ENCODE measurements at places on chromosomes 5 and 9.

DNA sequence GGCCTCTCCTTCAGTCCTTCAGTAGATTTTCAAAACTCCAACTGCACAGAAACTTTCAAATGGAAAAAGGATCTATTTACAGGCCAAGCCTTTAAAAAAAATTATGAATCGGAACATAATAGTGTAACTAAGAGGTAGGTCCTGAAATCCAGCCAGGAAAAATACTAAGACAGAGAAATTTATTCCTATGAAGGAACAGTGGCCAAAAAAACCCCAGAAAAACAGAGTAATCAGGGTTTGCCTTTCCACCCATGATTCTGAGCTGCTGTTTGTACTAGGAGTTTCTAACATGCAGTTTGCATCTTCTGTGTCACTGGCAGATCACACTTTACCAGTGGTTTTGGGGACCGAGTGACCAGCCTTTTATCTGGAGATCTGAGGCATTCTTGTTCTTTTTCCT, 93.1 kb upstream of the TMED7 start:
- DNase-seq: no peak

DNA sequence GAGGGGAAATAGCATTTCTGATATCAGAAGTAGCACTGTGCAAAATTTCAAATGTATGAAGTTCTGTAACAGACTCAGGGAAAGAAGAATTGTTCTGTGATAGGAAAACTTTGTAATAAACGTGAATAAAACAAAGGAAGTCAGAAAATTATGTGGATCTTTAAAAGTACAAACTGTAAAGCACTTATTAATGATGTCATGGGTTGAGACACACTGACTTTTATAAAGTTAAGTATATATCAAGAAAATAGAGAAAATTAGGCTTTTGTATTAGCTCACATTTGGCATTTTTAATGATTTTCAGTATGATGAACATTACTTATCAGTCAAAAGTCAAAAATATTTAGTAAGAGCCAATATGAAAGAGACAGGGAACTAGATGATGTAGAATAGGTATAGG, 1081.7 kb upstream of the EDIL3 start:
- DNase-seq: no peak

GRCh38 chr9:11537566-11537965, 924.8 kb upstream of the PTPRD start:
- no peak for DNase-seq

- DNase-seq: peak; percentile 65
These were observed 439.5 kb upstream of the CD180 start for GRCh38 chr5:67636091-67636490.

- DNase-seq: no peak
These were observed 12.9 kb downstream of the NIM1K start for GRCh38 chr5:43204958-43205357.

- no peak for DNase-seq
These were observed 628.8 kb downstream of the NR2F1-AS1 start for GRCh38 chr5:92952243-92952642.

DNA sequence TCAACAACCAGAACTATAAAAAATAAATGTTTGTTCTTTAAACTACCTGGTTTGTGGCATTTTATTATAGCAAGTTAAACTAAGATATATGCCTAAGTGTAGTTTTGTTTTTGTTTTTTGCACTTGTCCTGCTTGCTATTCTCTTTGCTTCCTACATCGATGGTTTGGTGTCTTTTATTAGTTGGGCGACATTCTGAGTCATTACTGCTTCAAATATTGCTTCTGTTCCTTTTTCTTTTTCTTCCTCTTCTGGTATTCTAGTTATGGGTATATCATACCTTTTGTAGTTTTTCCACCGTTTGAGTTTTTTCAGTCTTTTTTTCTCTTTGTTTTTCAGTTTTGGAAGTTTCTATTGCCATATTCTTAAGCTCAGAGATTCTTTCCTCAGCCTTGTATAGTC, 86.9 kb downstream of the MACIR start:
- no peak for DNase-seq

DNA sequence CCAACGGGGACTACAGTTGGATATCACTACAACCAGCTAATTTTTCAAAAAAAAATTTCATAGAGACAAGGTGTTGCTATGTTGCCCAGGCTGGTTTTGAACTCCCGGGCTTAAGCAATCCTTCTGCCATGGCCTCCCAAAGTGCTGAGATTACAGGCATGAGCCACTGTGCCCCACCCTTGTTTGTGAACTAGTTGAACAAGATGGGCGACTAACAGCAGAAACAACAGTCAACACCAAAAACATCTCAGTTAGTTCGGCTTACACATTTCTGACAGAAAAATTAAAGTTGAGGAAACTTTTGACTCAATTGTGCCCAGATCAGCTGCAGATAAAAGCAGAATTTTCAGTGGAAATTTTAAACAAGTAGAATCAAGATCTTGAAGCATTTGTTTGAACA, 470.1 kb downstream of the TLE4 start:
- no peak for DNase-seq

- DNase-seq: no peak
These were observed 3.3 kb upstream of the SLC2A8 start for GRCh38 chr9:127393645-127394044.

GRCh38 chr9:38467404-38467803, 43.1 kb upstream of the IGFBPL1 start:
- DNase-seq: no peak

- DNase-seq: no peak
These were observed 51.8 kb downstream of the EPB41L4B start for GRCh38 chr9:109269081-109269480.

GRCh38 chr5:143606043-143606752, 202.7 kb upstream of the NR3C1 start:
- DNase-seq: no peak

DNA sequence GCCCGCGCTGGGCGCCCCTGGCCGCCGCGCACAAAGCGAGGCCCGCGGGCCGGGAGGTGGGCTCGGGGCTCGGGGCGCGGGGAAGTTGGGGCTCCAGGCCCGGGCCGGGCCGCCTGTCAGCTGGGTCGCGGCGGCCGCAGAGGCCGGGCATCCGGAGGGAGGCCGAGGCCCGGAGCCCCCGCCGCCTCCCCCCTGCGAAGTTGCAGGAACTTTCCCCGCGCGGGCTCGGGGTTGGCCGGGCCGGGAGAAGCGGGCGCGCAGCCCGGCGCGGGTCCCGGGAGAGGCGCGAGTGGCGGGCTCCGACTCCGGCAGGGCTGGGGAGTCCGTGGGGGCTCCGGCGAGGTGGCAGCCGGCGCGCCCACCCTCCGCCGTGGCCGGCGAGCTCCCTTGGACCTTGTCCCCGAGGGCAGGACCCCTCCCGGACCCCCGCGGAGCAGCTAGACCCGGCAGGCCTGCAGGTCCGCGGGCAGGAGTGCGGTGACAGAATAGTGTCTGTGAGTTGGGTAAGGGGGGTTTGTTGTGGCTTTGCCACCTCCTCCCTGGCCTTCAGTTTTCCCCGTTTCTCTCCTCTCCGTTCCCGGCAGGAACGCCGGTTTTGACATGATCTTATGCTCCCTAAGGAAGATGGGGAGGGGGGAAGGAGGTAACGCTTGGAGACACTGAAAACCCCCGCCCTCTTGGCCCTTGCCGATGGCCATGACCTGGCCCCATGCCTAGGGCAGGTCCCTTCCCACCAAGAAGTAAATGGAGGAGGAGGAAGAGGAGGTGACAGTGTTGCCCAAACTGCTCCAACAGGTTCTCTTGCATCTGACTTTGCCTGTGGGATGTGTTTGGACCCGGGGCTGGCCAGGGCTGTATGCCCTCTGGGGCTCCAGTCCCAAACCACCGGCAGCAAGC, 942 bp downstream of the PHF2 start:
- no peak for DNase-seq

GRCh38 chr5:14062178-14062577, 81.0 kb upstream of the TRIO start:
- no peak for DNase-seq

GRCh38 chr5:554284-554988, 30.2 kb upstream of the SLC9A3 start:
- DNase-seq: no peak

DNA sequence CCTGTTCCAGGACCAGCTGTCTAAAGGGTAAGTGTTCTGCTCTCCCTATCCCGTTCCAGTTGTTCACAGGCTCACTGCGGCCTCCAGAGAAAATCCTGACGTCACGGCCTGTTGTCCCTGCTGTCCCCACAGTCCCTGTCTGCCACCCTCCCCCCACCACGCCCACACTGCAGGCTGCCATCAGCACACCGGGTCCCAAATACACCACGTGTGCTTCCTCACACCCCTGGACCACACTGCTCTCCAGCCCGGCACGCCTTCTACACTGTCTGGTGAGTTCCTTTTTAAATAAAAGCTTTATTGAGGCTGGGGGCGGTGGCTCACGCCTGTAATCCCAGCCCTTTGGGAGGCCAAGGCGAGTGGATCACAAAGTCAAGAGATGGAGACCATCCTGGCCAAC, 88.3 kb upstream of the RUFY1 start:
- DNase-seq: no peak

DNA sequence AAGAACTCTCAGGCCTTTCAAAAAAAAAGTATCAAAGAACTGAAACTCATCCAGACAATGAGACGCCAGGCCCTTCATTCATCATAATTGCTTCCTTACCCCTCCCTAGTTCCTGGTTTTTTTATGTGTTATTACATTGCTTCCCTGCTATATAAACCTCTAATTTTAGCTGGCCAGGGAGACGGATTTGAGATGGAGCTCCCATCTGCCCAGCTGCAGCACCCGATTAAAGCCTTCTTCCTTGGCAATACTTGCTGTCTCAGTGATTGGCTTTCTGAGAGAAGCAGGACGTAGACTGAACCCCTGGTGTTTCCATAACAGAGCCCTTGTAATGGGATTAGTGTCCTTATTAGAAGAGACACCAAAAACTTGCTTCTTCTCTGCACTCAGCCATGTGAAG, 62.4 kb downstream of the BARX1 start:
- DNase-seq: no peak

GRCh38 chr9:84731696-84732095, 62.2 kb downstream of the NTRK2 start:
- no peak for DNase-seq

DNA sequence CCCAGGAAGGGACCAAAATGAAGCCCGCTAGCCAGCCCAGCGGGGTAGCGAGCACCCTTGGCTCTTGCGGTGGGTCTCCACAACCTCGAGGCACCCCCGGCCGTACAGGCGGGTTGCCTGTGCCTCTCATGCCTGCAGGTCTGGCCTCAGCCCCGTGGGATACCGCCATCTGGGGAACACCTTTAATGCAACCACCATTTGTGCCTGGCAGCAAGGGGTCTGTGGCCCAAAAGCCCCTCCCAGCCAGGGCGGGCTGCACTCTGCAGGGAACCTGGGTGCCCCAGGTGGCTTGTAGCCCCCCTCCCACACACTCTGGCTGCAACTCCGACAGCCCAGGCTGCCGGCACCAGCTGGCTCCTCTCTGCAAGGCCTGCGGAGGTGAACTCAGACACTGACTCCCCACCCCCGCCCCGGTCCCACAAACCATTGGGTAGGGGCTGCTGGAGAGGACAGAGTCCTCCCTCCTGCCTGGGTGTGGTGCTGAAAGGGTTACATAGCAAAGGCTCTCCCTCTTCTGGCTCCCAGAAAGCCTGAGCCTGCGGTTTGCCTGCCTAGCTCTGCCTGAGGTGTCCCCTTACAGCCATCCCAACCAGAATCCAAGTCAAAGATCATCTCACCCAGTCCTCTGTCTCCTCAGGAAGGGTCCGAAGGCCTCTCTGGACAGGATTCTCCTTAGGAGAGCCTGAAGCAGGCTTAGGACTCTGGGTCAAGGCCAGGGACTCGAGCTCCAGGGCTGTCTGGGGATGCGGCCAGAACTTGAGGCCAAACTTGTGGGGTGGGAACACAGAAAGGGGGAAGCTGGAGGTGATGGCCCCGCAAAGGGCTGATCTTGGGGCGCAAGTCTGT, 109.4 kb downstream of the PSD2 start:
- no peak for DNase-seq

DNA sequence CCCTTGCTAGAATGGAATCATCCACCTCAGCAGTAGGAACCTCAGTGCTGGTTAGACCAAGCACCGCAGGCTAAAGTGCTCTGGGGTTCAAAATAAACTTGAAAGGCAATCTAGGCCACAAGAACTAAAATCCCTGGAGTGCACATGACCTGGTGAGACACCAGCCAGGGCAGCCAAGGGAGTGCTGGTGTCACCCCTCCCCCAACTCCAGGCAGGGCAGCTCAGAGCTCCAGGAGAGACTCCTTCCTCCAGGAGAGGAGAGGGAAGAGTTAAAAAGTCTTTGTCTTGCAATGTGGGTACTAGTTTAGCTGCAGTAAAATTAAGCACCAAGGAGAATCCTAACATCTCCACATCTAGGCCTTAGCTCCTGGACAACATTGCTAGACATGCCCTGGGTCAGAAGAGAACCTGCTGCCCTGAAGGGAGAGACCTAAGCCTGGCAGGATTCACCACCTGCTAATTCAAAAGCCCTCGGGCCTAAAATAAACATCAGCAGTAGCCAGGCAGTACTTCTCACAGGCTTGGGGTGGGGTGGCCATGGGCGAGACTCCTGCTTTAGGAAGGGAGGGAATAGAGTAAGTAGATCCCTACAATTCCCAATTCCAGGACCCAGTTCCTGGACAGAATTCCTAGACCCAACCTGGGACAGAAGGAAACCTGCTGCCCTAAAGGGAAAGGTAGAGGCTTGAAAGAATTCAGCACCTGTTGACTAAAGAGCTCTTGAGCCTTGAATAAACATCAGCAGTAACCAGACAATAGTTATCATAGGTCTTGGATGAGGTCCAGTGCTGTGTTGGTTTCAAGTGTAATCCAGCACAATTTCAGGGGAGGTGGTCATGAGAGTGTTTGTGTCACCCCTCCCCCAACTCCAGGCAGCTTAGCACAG, 25.8 kb downstream of the UGT3A2 start:
- no peak for DNase-seq

DNA sequence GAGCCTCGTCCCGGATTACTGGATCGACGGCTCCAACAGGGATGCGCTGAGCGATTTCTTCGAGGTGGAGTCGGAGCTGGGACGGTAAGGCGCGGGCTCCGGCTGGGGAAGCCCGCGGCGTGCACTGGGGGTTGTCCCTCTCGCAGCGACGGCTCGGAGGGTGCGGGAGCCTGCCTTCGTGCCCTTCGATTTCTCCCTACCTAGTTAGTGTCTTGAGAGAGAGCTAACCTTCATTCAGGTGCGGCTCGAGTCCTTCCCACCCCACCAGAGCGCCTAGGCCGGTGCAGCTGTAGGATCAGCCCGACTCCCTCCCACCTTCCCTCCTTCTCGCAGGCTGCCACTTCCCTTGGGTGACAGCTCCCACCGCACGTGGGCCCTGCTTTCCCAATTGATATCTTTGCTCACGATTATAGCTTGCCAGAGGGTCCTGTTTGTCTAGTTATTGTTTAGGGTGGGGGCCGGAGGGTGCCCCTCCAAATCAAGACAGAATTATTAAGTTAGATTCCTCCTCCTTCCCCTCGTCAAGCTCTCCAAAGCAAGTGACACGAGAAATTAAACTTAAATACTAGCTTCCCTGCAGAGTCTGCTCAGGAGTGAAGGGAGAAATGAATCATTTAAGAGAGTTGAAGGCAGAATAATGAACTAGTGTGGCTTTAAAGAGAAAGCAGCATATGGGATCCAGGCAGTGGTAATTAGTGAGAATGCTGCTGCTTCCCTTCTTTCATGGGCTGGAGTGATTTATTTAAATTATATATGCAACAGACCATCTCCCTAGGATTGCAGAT, 569 bp downstream of the CAMK4 start:
- no peak for DNase-seq

- no peak for DNase-seq
These were observed 89.3 kb upstream of the TNC start for GRCh38 chr9:115207003-115207836.

GRCh38 chr5:119274030-119274766, 81.6 kb upstream of the TNFAIP8 start:
- no peak for DNase-seq

Measured in hypothalamus (tissue), 51 donors.